ENCODE measurements at places on chromosomes 3 and 15.

- no peak for DNase-seq
Observed at GRCh38 chr3:110646496-110646895, 425.1 kb upstream of the NECTIN3 start.

- DNase-seq, result no peak
Observed at GRCh38 chr3:185988816-185989175, 51.0 kb upstream of the TRA2B start.

DNA sequence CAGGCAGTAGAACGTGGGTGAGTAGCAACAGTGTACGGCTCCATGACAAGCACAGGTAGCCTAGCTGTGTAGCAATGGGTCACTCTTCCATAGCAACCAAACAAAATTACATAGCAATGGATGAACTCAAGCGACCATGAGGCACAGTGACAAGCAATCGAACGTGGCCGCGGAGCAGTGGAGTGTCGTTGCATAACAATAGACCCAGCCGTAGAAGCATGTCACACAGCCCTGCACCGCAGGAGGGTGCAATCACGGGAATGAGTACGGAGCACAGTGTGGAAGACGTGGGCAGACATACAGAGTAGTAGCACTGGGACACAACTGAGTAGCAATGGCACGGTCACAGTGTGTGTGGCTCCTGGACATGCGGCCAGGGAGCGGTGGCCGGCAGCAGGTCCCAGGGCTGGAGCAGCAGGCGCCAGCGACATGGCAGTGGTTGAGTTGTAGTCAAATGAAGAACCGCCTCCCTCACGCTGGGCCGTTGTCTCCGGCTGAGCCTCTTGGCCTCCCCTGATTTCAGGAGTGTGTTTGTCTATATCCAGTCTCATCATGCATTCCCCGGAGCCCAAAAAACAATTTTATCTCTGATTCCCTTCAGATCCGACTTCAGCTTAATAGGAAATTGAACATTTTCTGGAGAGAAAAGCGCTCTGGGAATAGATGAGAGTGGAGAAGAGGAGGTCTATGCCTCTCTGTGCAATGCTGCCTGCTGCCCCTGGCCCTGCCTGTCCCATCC lies 64.1 kb downstream of the CCDC33 start:
- no peak for DNase-seq

GRCh38 chr15:77312523-77312922 lies 107.4 kb downstream of the PEAK1 start:
- no peak for DNase-seq

GRCh38 chr3:26752466-26752865 lies 129.9 kb downstream of the LRRC3B start:
- no peak for DNase-seq

DNA sequence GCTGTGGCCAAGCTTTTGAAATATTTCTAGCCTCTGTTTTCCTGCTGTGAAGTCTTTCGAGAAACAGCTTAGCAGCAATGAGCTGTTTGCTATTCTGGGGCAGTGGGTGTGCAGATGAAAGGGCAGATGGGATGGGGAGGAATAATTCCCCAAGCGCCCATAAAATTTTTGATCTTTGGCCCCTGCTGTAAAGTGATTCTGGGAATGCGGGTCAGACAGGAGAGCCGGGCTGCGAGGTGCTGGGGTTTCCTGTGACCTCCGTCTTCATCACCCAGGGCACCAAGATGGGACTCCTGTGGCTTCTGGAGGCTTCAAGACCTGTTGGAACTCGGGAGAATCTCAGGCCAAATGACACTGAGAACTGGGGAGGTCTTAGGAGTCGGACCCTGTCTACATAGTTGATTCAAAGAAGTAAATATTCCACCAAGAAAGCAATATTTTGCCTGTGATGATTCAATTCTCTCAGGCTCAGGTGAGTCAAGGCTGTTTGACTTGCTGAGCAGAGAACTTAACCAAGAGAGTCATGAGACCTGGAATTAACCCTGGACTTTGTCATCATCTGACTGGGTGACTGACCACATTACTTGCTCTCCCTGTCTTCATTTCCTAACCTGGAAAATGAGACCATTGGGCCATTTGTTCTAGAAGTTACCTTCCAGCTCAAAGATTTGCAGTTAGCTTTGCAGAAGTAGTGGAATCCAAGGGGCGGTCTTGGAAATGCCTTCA lies 86.4 kb downstream of the POLR2M start:
- DNase-seq, result no peak

DNA sequence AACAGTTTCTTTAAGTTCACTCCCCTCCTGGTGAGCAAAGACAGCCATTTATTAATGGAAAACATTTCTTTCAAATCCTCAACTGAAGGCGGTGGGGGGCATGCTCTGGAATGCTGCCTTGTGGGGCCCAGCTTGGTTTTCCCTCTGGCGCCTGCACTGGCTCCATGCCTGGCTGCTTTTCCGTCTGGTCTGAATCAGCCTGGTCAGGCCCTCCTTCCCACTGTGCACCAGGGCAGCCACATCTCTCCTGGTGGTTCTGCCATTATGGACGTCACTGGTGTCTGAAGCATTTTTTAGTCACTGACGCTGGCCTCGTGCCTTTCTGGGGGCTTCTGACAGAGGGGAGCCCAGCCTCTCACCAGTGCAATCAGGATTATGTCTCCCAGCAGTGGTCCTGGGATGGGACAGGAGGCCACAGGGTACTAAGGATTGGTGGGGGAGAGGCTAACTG lies 57.6 kb upstream of the APEH start:
- no peak for DNase-seq

DNA sequence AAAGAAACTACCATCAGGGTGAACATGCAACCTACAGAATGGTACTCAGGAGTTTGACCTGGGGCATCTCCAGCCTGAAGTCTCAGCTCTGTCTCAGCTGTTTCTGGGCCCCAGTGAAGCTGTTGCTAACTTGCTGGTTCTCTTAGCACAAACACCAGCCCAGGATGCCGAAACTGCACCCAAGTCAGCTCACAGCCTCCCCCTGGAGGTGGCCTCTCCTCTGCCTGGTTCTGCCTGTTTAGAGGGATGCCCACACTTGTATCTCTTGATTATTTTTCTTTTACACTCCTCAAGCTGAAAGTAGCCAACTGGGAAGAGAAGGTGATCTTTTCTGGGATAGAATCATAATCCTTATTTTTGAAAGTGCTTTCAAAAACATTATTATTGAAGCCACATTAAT lies 289.0 kb upstream of the RASGRP1 start:
- DNase-seq, result peak; percentile 12

DNA sequence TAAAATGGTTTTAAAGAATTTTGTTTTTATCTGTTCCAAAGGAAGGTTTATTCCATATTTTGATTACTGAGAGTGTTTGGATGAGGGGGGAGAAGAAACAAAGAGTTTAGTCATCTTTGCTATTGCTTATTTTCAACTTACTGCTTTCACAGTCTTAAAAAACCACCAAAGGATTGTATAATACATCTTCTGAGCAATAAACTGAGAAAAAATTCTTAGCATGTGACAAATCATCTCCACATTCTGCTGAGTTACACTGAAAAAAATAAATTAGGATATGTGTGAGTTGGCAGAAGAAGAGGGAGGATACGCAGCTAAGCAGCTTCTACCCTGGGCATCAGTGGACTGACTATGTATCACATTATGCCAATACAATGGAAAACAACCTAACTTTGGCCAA lies 23.2 kb upstream of the ACTC1 start:
- no peak for DNase-seq

DNA sequence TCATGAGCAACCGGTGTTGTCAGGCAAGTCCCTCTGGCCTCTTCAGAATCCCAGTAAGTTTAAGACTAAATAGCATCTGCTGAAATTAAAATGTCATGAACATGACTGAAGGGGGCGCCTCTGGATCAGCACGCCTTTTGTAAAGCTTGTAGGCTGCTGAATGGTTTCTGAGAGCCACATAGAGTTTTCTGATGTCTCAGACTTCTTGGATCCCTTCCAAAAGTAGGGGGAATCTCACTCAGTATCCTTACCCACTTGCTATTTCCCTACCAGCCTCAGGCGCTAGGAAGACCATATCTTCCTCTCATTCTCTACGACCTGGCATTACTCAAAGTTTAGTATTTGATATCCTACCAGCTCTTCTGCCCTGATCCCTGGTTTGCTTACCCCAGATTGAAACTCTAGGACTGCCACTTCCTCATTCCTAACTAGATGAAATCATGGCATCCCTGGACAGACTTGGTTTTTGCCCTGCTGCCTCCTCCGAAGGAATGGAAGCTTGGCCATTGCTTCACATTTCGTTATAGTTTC lies 62.7 kb upstream of the CD47 start:
- DNase-seq, result peak; percentile 25

GRCh38 chr15:78993931-78994530 lies 49.2 kb upstream of the CTSH start:
- DNase-seq, result no peak

DNA sequence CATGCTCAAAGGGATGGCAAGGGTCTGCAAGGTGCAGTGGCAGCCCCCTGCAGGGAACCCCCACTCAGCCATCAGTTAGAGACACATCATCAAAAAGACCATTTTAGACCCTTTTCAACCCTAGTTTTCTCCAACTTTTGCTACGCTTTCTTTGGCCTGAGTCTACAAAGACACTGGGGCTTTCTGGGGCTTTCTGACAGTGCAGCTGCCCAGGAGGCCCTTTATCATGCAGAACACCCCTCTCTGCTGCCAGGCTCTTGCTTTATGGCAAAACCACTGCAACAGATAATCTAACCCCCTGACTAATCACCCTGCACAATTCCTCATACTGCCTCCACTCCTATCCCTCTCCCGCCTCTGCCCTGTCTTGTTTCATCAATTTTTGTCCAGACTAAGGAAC lies 2.4 kb downstream of the NMNAT3 start:
- no peak for DNase-seq

- no peak for DNase-seq
Observed at GRCh38 chr3:114451561-114452018, 157.8 kb downstream of the TIGIT start.

- no peak for DNase-seq
Observed at GRCh38 chr15:57504599-57504940, 87.1 kb upstream of the MYZAP start.

GRCh38 chr15:99413955-99414754 lies 151.6 kb upstream of the MEF2A start:
- peak; percentile 2 for DNase-seq

- no peak for DNase-seq
Observed at GRCh38 chr3:37534940-37535339, 326.7 kb upstream of the CTDSPL start.

GRCh38 chr3:102464261-102464660 lies 29.4 kb downstream of the ZPLD1 start:
- DNase-seq, result no peak

DNA sequence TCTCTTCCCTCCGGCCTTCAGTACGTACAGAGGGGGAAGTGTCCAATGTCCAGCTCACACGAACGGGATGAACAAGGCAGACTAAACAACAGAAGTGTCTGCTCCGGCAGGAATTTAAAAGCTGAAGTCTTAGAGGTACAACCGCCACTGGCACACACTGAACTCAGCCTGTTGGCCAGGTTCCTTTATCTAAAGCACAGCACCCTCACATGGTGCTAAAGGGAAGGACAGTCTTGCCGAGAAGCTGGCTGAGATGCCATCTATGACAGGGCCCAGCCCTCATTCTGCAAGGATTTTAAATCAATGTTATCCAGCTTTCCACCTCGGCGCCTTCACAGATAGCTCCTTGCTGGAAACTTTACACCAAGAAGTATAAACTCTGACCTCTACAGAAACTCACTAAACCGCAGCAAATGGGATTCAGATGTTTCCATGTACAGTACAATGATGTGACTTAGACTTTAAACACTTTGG lies 2.8 kb downstream of the ADAMTS17 start:
- DNase-seq, result peak; percentile 20

- no peak for DNase-seq
Observed at GRCh38 chr3:61929617-61930016, 368.2 kb downstream of the PTPRG start.

GRCh38 chr3:77718311-77718710 lies 678.4 kb downstream of the ROBO2 start:
- DNase-seq, result no peak

- DNase-seq, result peak; percentile 5
Observed at GRCh38 chr15:74374648-74375302, 7.3 kb upstream of the CYP11A1 start.

GRCh38 chr15:36584511-36584910 lies 5.1 kb downstream of the CDIN1 start:
- DNase-seq, result no peak

DNA sequence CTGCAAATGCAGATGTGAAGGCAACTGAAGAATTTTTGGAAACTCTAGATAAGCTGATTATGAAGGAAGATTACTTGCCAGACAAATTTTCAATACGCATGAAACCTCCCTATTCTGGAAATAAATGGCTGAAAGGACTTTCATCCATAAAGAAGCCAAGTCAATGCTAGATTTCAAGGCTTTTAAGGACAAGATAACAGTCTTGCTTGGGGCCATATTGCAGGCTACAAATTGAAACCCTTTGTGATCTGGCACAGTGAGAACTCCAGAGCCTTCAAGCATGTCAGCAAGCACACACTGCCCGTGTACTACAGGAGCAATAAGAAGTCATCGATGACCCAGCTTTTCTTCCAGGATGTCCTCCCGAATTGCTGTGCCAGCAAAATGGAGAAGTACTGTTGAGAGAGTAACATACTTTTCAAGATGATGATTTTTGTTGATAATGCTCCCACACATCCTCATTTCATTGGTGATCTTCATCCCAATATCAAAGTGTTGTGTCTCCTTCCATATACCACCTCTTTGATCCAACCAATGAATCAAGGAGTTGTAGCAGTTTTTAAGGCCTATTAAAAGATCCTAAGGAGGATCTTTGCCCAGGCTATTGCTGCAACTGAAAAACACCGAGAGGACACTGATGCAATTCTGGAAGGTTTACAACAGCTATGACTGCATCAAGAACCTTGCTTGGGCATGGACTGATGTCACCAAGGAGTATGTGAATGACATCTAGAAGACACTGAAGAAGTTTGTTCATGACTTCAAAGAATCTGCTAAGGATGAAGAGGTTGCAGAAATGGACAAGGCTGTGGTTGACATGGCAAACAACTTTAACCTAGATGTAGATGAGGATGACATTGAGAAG lies 20.3 kb downstream of the CALML4 start:
- no peak for DNase-seq

DNA sequence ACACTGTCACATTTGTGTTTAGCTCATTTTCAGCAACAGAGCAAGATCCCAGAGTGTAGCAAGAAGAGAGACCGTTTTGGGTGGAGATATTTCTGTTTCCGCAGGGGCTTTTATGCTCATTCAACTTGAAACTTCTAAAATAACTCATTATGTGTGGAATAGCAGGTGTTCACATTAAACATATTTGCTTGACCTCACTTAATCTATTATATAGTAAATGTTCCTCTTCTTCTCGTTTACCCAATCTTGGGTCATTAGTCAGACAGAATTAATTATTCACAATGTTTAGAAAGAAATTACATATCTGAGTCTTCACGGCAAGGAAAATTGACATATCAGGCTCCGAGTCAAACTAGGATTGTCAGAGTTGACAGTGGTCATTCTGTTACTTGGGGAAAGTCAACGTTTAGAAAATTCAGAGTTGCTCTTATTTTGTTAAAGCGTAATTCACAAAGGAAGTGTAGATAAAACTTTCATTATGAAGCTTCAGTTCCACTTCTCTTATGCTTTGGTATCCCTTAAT lies 222.9 kb downstream of the TPRG1 start:
- no peak for DNase-seq

GRCh38 chr3:138205527-138205926 lies 18.4 kb downstream of the ARMC8 start:
- DNase-seq, result no peak
